Left ventricle myocardium inferior (tissue), 1 donor: ENCODE measurements at places on chromosomes 3 and 15.

DNA sequence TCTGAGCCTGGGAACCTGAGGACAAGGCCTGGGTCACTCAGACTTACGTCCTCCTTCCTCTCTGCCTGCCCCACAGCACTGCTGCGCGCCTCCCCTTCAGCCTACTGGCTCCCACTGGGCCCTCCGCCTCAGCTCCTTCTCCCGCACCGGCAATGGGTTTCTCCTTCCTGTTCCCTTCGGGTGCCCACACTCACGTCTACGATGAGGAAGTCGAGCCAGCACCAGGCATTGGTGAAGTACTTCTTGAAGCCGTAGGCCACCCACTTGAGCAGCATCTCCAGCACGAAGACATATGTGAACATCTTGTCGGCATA lies 70.0 kb downstream of the EXOG start:
- no peak for DNase-seq

- DNase-seq: no peak
Observed at GRCh38 chr3:11213810-11214450, 58.3 kb upstream of the ATG7 start.

DNA sequence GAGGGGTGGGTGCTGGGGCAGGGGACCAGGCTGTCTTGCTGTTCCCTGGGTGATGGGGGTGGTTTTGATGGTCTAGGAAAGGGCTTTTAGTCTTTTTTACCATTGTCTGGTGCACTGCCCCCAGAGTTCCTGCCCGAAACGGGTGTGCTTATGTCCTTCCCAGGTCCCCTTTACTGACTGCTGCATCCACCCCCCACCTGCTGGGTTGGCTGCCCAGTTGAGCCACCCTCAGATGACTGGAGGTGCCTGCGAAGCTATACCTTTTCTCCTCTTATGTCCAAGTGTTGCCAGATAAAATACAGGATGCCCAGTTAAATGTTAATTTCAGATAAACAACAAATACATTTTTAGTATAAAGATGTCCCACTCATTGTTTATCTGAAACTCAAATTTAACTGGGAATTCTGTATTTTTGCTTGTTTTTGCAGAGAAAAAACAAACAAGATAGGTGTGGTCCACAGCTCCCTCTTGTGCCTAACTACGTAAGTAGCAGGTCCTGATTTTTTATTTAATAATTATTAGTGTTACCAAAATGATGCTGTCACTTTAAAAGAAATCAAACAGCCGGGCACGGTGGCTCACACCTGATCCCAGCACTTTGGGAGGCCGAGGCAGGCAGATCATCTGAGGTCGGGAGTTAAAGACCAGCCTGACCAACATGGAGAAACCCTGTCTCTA lies 6.1 kb upstream of the RPP14 start:
- no peak for DNase-seq

DNA sequence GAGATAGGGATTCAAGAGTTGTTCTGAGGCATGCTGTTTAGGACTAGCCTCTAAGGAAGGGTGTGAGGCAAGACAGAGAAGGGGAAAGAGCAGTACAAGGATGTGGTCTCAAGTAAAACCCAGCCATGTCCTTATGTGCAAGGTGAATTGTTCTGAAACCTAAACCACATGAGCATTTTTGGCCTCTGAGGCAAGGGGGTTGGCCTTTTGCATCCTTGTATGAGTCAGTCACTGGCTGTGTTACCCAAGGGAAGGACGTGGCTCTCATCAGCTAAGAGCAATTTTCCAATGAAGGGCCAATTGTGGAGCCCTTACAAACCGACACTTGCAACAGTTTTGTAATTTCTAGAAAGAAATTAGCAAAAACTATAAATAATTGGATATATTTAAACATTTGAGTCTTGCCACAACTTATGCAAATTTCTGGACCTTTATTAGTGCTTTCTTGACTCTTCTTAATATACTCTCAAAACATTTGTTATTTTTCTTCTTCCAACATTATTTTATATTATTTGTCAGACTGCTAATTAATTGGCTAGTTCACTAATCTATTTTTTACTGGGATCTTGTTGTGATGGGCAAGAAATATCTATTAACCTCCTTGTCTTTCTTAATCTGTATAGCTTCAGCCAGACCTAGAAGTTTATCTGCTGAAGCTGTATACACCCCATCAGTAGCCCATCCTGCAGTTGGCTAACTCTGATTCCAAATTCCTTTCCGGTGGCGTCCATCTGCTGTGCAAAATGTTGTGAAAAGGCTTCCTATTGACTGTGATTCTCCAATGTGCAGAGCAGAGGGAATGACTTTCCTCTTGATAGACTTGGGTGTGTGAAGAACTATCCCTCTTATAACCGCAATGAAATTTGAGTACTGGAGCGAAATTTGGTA lies 97.7 kb upstream of the P2RY1 start:
- DNase-seq: no peak

DNA sequence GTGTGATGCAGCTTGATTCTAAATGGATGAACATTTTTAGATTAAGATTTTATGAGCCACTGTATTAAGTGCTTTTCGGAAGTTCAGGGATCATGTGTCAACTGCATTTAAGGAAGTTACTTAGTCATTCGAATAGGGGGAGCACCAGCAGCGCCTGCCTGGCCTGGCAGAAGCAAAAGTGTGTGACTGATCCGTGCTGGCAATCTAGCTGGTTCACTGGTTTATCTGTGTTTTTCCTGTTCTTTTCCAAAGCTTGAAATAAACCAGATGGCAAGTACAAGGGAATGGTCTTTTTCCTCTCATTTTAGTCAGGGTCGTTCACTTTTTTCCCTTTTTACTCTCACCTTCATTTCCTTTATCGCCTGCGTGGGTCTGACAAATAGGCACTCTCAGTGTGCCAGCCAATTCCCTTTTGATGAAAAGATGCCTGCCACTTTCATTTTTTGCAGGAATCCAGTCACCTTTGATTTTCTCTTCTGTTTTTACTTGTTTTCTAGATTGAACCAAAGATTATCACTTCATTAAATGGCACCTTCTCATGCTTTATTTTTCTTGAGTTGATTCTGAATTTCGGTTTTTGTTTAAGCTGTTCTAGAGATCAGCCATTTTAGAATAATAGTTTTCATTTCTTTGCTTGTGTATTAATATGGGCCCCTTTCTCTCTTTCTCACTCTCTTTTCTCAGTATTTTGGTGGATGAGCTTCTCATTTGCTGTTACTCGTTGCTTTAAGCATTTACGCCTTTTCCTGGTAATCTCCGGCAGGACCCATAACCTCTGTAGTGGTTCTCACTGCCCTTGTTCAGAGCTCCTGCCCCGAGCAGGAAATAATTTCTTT lies 2.8 kb downstream of the ABHD2 start:
- peak; percentile 73 for DNase-seq

GRCh38 chr15:94229591-94230369 lies 1.6 kb upstream of the MCTP2 start:
- DNase-seq: no peak

- DNase-seq: no peak
Observed at GRCh38 chr3:99468918-99469317, 169.5 kb upstream of the COL8A1 start.

GRCh38 chr3:47324278-47324865 lies 41.6 kb downstream of the KLHL18 start:
- DNase-seq: no peak

DNA sequence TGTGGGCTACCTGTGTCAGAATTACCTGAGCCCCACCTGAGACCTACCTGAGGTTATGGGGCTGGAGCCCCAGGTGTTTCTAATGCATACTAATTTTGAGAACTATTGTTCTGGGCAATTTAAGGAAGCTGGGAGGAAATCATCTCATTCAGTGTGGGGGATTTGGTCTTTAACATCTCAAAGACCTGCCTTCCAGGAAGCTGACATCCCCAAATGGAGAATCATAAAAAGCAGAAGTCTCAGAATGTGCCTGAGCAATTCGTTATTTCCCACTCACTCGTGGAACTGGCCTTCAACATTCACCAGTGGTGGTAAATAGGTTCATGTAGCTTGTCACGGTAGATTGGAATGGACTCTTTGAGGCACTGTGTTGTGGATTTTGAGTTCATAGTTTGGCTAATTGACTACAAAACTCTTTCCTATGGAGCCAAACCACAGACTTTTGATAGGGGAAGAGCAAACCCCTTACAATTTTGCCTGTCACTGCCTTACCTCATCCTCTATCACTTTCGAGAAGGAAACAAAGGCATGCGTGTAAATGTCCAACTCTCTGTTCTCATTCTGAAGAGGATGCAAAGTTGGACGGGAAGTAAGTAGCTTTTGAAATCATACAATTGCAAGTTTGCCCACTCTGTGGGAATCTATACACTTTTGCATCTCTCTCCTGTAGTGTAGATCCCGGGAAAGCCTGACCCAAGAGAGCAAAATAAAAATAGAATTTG lies 521.0 kb upstream of the MDFIC2 start:
- DNase-seq: no peak

GRCh38 chr3:140399871-140400270 lies 278.0 kb upstream of the TRIM42 start:
- DNase-seq: no peak

DNA sequence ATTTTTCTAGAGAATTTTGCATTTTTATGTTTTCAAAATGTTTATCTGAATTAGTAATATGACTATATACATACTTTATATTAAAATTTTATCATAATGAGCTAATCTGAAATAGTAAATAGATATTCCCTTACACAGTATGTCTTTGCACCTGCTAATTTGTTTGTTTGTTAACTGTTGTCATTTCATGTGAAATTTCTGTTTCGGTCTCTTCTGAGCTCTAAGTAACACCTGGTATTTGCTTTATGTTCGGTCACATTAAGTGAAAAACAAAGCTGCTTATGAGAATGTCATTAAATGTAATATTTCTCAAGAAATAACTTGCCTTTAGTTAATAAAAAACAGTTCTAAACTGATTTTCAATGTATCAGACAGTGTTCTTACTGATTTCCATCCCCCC lies 61.1 kb downstream of the FNDC3B start:
- no peak for DNase-seq

DNA sequence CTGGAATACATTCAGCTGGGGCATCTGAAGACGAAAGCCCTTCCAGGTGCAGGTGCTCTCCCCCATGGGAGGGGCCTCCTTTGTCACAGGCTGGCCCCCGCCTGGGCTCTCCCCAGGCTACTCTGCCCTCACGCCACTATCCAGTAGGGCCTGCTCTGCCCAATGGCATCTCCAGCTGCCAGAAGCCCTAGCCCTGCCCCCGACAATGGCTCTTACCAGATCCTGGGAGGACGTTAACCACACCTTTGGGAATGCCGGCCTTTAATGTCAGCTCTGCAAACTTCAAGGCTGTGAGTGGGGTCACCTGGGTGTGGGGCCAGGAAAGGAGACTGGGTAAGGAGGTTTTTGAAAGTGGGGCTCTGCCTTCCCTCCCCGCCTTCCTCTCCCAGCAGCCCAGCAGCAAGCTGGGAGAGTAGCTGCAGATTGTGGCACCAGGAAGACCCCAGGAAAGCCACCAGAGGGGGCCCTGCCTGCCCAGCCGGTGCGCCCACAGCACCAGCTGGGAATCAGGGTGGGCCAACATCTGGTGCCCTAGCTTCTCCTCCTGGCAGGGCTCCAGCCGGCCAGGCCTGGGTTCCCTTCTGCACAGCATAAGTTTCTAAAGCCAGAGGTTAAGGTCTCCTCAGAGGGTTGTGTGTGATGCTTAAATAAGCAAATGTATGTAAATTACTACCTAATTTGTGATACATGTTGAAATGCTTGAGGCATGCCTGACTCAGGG lies 40.4 kb upstream of the SLC41A3 start:
- DNase-seq: peak; percentile 7

DNA sequence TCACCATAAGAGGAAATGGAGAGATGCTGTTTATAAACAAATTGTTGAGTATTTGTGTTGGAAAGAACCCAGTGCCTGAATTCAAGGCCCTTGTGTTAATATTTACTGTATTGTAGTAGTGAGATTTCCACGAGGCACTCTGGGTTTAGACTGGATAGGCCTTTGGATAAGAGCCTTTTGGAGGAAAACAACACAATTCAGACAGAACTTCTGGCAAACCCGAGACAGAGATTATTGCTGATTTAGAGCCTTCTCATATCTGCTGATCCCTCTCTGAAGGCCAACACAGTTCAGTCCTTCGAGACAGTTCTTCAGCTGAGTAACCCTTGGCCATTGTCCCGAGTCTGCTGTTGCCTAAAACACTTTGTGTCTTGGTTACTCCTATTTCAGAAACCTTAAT lies 55.7 kb downstream of the LMCD1 start:
- peak; percentile 38 for DNase-seq

GRCh38 chr15:64095795-64096667 lies at the start of gene SNX1:
SNX1 (plus strand) TSS chr15:64095982; CDS start chr15:64096014, 32 bp downstream.
- DNase-seq: peak; percentile 96
